ENCODE measurements at places on chromosomes 4 and X.

DNA sequence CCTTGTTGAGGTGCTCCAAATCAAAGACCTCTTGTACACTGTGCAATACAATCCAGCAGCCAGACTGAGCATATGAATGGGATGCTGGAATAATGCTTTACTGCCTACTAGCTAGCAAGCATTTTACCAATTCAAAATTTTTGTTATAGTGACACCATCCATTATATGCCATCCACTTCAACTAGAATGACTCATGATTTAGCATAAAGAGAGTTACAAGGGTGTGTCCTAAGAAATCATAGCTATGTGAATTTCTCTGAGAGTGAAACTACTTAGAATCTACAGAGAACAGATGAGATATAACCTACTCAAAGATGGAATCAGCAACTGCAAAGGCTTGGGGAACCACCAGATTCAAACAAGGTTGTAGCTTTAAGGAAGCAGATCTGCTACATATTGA lies 221.9 kb downstream of the LHFPL1 start:
- DNase-seq = no peak

DNA sequence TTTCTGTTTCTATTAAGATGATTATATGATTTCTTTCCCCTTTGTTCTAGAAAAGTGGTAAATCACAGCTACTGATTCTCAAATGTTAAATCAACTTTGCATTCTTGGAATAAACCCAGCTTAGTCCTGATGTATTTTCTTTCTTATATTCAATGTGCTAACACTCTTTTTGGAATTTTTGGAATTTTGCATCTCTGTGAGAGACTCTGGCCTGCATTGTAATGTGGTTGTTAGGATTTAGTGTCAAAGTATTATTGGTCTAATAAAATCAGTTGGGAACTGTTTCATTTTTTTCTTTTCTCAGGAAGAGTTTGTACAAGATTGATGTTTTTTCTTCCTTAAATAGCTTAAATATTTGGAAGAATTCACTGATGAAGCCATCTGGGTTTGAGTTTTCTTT lies 109.6 kb downstream of the KIT start:
- no peak for DNase-seq

DNA sequence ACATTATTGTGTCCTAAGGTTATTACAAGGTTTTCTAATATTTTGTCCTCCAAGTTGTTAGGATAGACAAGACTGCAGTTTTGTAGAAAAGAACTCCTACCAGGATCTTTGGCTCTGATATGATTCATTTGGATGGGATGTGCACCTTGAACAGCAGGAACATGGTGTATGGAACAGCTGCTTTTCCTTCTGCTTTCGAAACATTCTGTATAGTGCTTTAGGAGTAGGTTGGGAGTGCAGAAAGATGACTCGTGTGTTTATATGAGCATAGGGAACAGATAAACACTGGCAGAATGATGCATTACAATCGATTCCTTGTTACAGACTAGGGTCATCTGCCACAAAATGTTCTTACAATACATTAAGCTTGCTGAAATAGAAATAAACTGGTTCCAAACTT lies 790.1 kb downstream of the DMD start:
- no peak for DNase-seq

GRCh38 chr4:26866781-26867180 lies 6.1 kb downstream of the STIM2 start:
- no peak for DNase-seq

DNA sequence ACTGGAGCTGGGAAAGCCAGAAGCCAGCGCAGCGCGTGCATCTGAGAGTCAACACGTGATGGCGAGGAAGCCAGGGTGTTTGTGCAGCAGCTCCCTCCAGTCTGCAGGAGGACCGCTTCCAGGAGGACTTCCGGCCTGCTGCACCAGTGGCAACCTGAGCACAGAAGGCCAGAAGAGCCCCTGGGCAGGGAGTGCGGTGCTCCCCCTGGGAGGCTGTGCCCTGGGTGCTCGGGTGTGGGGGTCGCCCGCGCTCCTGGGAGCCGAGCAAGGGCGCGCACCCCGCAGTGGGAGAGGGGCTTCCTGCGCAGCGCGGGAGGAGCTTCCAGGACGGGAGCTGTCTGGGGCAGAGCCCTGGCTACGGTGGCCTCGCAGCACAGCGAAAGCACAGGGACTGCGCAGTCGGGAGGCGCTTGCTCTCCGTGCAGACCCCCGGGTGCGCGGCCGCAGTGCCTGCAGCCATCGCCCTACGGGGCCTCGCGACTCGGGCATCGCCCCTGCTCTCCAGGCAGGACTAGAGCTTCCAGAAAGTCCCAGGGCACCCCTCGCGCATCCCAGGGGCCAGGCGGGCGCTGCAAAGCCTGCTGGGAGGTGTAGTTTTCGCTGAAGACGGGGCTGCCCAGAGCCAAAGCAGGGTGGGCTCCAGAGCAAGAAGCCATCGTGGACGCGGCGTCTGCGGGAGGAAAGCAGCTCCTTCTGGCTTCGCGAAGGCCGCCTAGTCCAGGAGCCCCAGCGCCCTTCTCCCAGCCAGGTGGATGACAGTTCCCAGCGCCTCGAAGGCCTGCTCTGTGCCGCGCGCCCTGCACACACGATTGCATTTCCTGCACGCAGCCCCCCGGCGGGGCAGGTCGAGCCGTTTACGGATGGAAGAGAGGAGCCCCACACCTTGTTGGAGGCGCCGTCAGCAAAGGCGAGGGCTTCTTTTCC lies 24.1 kb upstream of the WFS1 start:
- no peak for DNase-seq

DNA sequence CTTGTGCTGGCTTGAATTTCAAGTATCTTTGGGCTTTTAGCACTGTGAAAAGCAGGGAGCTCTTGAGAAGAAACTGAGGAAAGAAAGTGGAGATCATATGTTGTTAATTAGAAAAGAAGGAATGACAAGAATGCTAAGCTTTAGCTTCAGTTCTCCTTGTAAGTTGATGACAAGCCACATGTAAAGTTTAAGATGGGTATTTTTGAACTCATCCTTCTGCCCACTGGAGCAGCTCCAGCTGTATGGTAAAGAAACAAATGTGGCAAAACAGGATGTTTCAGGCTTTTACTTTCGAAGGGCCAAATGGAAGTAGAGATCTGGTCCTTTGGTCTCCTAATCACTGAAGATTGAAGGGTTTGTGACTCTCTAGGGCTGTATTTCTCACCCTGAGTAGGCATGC lies 137.8 kb downstream of the GUCY2F start:
- DNase-seq = no peak

DNA sequence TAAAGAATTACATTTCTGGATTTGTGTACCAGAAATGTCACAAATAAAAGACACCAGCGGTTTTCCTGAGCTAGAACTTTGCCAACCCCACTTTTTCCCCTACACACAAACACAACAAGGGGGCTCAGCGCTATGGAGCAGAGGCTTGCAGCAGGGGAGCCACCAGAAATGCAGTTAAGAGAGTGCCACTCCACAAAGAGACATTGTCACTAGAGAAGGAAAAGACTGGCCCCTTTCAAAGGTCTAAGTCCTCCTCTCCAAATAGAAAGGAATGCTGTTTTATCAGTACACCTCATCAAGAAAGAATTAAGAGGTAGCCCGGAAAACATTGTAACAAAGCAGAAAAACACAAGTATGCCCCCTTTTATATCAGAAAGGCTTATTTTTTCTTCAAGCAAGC lies 419.5 kb downstream of the HNRNPD start:
- no peak for DNase-seq

- no peak for DNase-seq
Measured at GRCh38 chr4:125268068-125268755, 46.5 kb upstream of the FAT4 start.

- DNase-seq = no peak
Measured at GRCh38 chr4:102525504-102525903, 24.3 kb downstream of the NFKB1 start.

DNA sequence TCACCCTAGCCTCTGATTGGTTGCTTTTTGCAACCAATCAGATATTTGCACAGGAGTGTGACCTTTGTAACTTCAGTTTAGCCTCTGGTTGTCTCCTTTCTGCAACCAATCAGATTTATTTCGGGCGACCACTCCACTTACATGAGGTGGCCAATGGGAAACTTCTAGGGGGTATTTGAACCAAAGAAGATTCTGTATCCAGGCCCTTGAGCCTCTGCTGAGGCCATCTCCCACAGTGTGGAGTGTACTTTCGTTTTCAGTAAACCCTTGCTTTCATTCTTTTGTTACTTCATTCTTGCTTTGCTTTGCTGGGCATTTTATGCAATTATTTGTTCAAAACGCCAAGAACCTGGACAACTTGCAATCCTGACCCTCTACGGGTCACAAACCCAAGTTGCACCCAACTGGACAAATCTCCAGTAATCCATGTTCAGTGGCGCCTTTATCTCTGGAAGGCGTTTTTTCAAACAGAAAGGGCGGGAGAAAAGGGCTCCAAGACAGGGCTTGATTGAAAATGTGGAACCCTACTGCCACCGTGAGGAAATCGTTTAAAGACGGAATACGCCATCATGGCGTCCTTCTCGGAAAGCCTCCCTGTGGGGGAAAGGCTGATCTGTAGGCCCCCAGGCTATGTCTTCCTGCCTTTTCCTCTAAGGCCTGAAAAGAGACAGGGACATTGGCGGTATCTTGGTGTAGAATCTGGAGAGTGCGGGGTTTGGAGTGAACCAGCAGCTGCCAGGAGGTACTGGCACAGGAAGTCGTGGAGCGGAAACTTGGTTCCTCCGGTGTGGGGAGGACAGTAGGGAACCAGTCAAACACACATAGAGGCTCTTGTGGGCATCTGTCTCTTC lies 184.6 kb downstream of the OR13H1 start:
- no peak for DNase-seq

DNA sequence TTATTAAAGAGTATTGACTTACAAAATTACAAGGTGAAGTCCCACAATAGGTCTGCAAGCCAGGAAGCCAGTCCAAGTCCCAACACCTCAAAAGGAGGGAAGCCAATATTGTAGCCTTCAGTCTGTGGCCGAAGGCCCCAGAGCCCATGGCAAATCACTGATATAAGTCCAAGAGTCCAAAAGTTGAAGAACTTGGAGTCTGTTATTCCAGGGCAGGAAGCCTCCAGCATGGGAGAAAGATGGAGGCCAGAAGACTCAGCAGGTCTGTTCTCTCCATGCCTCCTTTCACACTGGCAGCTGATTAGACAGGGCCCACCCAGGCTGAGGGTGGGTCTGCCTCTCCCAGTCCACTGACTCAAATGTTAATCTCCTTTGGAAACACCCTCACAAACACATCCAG lies 18.1 kb downstream of the TDO2 start:
- no peak for DNase-seq

GRCh38 chr4:74682567-74683359 lies 111.6 kb downstream of the BTC start:
- no peak for DNase-seq

DNA sequence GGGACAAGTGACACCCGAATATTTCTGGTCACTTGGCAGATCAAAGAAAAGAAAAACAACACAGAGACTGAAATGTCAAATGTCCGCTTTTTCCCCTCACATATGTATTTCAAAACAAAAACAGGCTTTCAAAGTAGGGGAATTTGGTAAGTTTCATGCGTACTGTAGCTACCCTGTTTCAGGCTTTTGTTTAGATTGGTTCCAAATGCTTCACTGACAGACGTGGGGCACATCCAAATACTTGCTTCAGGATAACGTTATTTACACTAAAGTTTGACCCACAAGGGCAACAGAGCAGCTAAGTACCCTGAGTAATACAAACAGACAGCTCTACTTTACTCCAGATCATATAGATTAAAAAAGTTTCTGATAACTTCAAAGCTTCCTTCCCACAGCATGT lies 804.5 kb upstream of the POU3F4 start:
- no peak for DNase-seq

DNA sequence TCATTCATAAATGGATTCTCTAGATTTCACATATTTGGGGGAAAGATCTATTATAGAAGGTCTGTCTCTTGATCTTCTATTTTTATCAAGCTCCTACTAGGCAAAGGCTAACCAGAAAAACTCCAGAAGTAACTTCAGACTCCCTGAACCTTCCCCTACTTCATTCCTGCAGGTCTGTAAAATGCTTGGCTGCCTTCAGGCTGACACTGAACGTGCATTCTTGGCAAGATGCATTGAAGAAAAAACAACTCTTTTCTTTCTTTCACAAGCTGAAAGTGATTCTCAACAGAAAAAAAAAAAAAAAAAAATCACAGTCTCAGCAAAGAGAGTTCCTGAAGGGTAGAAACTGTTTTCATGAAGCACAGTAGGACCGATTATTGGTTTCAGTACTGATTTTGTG lies 12.7 kb downstream of the OPHN1 start:
- no peak for DNase-seq

GRCh38 chrX:23616361-23616760 lies 50.9 kb upstream of the PRDX4 start:
- DNase-seq = no peak

- DNase-seq = peak; percentile 54
Measured at GRCh38 chrX:103254171-103254824, 657 bp downstream of the TCEAL8 start.

DNA sequence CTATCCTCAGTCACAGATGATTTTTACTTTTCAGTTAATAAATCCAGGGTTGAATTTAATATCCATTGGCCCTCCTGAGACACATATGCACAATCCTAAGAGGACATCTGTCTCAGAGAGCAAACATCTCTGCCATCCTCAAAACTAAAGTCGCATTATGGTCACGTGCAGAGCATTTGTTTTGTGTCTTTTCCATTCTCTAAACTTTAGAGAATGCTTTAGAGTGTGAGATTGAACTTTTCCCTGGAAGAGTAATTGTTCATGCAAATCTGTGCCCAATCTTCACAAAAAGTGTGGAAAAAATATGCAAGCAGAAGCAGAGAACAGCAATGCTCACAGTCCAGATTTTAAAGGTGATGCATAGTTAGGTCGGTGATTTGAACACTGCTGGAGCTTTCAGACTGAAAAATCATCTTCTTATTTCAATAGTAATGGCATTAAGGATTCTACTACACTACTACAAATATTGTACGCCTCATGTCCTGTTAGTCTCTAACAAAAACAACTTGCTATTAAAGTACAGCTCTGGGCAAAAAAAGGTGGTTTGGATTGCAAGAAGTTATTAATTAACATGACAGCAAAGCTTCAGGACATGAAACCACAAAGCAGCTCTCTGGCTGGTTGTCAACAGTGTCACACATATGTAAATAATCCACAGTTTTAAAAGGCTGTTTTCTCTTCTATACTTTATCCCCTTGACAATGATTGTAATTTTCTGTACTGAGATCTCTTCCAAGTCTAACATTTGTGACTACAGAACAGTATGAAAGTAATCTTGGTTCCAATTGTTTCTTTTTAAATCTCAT lies 19.9 kb downstream of the DCHS2 start:
- DNase-seq = no peak

DNA sequence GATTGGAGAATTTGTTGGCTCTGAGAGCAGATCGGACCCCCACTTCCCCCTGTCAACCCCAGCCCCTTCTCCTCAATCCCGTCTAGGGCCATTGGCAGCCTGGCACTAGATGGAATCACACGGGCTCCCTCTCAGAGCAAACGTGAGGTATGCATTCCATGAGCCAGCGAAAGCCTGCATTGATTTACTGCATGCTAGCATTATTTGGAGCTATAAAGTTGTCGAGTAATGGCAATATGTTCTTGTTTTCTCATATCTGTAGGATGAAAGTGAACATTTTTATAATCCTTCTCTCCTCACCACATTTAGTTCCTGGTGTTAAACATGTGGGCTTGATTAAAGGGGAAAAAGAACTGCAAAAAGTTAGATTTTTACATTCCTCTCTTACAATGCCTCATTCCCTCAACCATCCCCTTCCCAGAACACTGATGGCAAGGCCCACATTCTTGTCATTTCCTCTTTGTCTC lies 159.2 kb downstream of the SPRY1 start:
- no peak for DNase-seq

GRCh38 chrX:24646745-24647182 lies 383 bp downstream of the PCYT1B start:
- no peak for DNase-seq
